Brain microvascular endothelial cell (primary cell): ENCODE measurements at places on chromosomes 2 and 18.

- no peak for DNase-seq
Observed at GRCh38 chr2:78750219-78750618, 275.3 kb upstream of the REG3G start.

DNA sequence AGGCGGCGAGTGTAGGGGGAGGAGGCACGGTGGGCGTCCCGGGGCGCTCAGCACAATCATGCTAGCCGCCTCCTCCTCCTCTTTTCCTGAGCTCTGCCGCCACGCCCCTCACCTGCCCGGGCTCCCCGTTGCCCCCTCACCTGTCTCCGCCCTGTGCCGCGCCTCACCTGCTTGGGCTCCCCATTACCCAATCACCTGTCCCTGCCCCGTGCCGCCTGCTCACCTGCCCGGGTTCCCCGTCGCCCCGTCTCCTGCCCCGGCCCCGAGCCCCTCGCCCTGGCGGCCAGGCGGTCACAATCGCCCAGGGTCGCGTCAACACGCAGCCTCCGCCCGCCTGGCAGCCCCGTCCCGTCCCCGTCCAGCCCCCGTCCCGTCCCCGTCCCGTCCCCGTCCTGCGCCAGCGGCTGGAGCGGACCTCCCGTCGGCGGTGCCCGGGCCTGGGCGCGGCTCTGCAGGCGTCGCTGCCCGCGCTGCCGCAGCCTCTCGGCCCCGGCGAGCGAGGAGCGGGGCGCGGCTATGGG lies at the start of gene DCDC2C:
DCDC2C (plus strand) TSS at position 340 of the 521 bp plus-strand sequence; CDS start at position 517, 177 bp downstream.
- DNase-seq = no peak

DNA sequence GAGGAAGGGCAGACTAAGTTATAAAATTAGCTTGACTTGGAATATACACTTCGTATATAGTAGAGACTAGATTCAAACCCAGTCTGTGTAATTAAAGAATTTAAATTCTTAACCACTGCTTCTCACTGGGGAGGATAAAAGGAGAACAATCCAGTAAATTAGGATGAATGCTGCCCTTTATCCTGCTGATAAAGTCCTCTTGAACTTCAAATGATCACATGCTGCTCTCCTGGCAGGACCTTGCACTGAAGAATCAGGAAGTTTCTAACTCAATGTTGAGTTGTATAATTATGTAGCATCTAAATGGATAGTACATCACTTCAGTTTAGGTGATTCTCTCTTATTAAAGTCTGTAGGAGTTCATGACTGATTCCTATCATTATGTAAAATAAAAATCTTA lies 1179.7 kb downstream of the DSC3 start:
- DNase-seq = no peak

DNA sequence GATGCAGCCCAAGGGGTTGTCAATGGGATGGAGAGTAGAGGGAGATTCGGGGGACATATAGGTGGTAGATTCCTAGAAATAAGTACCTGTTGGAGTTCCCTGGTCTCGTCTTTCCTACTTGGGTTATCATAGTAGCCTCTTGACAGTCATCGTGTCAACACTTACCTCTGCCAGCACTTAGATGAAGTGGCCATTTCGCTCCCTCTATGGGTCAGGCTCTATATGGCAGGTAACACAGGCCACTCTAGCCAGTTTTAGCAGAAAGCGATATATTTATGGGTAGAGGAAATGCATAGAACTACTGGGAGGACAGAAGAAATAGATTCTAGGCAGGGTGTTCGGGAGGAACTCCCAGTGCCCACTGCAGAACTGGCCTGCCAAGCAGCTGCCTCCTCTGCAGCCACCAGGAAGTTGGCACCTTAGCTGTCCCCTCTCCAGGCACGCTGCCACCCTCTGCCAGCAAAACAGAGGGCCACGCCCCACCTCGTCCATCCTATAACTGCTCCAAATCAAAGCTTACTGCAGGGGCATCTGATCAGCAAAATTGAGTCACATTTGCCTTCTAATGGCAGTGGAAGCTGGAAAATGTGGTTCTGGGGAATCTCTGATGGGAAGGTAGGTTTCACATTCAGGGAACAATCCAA lies 181.3 kb downstream of the INSIG2 start:
- no peak for DNase-seq

GRCh38 chr2:26609839-26610277 lies 31.3 kb downstream of the CIB4 start:
- DNase-seq = no peak

DNA sequence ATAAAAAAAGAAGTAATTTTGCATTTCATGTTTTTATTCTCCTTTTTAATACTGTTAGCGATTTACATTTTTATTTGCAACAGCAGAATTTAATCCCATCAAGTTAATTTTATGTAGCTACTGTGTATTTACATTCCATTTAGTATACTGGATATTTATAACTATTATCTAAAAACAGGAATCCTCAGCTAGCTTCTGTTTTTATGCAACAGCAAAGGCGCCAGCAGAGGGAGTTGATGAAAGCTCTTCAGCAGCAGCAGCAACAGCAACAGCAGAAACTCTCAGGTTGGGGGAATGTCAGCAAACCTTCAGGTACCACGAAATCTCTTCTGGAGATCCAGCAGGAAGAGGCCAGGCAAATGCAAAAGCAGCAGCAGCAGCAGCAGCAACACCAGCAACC lies 26.2 kb upstream of the SNORC start:
- no peak for DNase-seq

- no peak for DNase-seq
Observed at GRCh38 chr2:45716915-45717314, 65.4 kb downstream of the PRKCE start.

GRCh38 chr2:133579274-133579673 lies 11.0 kb upstream of the NCKAP5 start:
- peak; percentile 71 for DNase-seq

DNA sequence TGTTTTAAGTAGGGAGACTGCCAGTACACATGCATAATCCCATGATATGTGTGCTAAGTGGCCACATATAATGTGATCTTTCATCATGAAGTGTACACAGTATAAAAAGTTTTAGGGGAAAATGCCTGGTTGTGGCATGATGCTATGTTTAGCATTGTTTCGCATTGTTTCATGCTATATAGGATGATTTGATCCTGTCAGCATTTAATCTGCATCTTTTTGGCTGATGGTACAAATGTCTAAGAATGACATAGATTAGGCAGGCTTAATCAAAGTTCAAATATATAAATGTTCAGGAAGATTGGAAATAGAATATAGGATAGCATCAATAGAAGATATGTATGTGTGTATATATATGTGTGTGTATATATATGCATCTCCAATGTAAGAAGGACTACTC lies 83.6 kb downstream of the MYO3B start:
- no peak for DNase-seq

DNA sequence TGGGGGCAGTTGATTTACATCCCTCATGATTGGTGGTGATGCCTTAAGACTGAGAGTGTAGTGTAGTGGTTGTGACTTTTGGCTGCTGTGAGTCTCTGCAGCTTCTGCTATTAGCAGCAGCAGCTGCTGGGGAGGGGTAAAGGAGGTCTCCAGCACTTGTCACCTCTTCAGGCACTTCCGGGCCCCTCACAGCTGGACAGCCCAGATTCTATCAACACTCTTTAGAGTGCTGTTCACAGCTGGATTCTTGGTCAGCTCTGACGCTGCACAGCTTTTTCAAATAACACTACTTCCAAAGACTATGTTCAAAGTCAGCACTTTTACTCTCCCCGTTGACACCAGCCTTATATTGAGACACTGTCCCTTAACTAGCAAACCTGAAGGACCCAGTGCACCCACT lies 396.0 kb downstream of the MEIS1 start:
- DNase-seq = no peak

DNA sequence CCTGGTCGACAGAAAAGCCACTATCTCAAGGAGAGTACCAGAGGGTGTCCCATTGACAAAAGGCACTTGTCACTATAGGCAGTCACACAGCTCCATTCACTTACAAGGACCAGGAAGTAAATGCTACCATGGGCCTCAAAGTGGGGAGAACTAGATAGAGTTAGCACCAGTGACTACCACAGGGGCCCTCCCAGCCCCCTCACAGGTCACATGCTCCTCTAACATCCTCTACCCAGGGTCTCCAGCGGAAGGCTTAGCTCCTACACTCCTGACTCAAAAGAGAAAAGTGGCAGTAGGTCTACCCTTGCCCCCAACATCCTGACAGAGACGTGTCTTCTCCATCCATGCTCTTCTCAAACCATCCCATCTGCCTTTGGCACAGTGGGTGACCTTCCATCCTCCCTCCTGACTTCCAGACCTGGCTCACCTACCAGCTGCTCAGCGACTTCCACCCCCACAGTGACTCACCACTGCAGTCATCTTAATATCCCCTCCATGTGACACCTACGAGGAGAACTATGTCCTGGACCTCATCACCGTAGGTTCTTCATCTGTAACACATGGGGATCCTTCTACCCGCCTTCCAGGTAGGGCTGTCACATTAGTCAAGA lies 5.6 kb upstream of the DNMT3A start:
- peak; percentile 7 for DNase-seq

DNA sequence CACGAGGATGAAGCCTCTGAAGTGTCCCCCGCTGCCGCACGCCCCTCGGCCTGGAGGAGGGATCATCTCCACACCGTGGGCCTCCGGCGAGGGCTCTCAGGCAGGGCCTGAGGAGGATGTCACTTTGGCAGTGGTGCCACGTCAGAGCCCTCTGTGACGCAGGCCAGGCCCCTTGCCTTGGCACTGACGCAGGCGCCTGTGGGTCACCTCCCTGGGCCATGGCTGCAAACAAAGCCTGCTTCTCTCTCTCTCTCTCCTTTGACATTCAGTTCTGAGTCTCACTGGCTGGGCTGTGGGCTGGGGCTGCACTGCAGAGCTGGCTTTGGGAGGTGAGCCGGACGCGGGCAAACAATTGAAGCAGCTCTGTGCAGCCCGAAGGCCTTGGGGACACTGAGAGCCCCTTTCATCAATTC lies 273.7 kb downstream of the TWIST2 start:
- no peak for DNase-seq

DNA sequence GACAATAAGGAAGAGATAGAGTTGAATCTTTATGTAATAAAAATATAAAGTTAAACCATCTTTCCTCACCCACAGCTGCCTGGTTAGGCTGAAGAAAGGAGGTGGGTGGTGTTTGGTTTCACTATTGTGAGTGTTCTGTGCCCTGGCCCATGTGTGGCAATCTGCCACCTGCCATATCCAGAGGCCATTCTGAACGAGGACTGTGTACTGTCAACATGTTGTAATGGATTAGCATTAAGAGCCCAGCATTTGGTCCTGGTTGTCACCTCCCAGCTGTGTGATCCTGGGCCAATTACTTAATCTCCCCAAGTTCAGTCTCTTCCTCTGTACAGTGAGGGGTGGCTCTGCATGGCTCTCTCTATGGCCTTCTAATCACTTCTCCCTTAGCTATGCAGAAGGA lies 118.2 kb upstream of the SEC11C start:
- DNase-seq = no peak

DNA sequence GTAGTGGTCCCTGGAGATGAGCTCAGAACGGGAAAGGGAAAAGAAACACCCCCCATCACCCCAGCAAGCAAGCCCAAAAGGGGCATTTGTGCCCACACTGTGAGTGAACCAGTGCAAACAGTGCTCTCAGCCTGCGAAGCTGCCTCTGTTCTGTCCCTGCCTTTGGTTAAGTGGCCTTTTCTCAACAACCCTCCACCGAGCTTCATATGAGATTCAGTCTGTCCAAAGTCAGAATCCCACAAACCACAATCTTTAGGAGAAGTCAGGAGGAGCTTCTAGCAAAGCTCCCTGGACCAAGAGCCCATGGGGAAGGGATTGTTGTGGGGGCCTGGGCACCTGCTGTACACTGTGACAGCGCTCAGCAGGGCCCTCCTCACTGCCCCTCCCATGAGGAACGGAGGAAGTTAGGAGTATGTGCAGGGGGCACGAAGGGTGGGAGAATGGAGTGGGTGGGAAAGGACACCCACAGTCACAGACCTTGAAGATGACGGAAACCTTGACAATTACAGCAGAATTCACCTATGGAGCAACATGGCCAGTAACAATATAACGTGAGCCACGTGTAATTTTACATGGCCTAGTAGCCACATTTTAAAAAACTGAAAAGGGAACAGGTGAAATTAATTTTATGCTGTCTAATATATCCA lies 119.5 kb downstream of the SMAD7 start:
- no peak for DNase-seq

GRCh38 chr18:45727068-45727467 lies 3.1 kb downstream of the SLC14A1 start:
- no peak for DNase-seq

DNA sequence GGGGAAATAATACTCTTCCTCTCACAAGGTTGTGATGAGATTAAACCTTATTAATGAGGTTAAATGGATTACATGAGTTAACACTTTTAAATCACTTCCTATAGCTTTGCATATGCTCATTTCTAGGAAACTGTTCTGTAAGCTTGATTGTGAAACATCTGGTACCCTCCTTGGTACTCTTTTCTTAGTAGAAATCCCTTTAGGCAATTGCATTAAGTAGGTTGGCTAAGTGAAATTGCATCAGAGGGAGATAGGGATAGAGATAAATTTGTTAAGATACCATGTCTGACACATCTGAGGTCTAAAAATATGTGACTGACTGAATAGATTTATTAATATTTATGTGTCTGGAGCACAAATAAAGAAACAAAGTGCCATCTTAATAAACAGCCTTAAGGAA lies 275.9 kb upstream of the MAP2 start:
- DNase-seq = no peak

DNA sequence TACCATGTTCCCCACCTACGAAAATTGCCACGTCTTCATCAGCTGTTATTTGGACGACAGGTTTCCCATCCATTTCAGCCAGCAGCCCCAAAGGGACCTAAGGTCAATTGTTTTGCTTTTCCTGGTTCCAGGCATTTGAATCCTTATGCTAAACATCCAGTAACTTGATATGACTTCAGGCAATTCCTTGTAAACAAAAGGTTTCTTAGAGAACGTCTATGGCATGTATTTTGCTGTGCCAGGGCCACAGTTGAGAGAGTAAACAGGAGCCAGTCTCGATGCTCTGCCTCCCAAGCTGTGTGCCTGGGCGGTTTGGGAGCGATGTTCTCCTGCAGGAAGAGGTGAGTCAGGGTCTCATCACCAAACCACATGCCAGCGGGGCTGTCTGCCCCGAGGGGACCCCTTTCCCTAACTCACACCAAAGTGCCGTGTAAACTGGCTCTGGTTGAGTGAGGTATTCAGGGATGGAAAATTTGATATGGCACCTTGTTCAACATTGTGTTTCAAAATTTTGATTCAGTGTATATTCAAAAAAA lies 12.9 kb upstream of the MC5R start:
- no peak for DNase-seq

DNA sequence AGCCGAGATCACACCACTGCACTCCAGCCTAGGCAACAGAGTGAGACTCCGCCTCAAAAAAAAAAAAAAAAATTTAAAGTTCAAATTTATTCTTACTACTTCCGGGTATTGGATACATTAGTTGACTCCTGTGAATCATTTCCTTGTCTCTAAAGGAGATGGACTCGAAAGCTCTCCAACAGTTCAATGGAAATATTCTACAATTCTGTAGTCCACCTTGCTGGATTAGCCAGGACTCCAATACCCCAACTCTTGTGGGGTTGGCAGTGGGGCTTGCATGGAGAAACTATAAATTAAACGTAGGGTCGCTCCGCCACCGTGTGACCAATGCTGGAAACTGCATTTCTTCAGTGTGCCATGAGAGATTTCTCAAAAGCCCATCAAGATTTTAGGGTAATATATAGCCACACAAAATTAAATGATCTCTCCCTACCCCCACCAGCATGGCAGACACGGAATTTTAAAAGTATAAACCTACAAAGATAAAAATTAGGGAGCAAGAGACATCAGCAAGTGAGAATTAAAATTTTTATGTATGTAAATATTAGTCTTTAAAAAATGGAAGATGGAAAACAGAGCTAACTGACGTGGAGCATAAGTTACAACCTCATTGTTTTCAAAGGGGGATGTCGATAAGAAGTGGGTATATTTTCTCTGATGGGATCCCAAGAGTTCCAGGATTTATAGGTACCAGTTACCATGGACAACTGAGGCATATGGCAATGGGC lies 27.8 kb upstream of the GAREM2 start:
- peak; percentile 39 for DNase-seq
